Activated T-cell treated with anti-CD3 and anti-CD28 coated beads, Interleukin-2, amount 50 U/mL, for 72 hours (primary cell): ENCODE measurements at places on chromosomes 2 and 18.

GRCh38 chr2:75309596-75310463 lies 110.5 kb upstream of the TACR1 start:
- no peak for DNase-seq

GRCh38 chr2:233996000-233996399 lies 54.5 kb upstream of the SPP2 start:
- no peak for DNase-seq

DNA sequence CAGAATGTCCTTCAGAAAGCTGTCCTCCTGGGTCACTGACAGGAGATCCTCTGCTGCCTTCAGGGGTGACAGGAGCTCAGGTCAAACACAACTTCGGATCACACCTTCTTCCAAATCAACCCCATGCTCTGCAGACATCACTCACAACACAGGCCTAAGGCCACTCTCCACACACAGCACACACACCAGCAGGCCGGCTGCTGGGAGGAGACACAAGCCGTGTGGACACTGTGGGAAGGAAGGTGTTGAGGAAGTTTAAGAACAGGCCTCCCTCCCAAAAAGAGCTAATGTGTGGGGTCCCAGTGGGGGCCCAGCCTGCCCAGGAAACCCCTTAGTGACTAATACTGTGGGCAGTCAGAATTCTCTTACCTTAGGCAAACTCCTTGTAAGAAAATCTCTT lies 290.3 kb upstream of the ID2 start:
- DNase-seq = no peak

GRCh38 chr2:157176602-157177001 lies 80.9 kb upstream of the GALNT5 start:
- no peak for DNase-seq

DNA sequence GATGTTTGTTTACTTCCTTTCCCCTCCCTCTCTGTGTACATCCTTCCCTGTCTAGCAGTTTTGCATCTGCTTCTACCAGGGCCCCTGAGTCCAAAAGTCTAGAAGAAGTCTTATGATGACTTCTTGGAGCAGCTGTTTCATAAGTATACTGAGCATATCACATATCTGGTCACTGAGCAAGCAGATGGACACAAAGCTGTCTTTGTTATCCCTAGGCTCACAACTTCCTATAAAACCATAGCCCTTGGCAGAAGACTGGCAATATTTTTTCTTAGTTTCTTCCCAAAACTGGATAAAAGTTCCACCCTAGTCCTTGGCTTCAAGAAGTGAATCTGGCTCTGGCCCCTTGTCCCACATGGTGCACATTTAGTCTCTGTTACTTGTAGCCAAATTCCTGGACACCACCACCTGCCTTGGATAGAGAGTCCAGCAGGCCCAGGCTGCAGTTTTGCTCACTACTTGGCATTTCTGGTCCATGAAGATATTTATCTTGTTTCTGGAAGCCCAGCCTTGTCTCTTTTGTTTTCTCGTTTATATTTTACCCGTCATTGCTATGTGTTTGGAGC lies 22.5 kb downstream of the THOC1 start:
- no peak for DNase-seq

- no peak for DNase-seq
These were observed 16.3 kb downstream of the RDH14 start for GRCh38 chr2:18544171-18544570.

DNA sequence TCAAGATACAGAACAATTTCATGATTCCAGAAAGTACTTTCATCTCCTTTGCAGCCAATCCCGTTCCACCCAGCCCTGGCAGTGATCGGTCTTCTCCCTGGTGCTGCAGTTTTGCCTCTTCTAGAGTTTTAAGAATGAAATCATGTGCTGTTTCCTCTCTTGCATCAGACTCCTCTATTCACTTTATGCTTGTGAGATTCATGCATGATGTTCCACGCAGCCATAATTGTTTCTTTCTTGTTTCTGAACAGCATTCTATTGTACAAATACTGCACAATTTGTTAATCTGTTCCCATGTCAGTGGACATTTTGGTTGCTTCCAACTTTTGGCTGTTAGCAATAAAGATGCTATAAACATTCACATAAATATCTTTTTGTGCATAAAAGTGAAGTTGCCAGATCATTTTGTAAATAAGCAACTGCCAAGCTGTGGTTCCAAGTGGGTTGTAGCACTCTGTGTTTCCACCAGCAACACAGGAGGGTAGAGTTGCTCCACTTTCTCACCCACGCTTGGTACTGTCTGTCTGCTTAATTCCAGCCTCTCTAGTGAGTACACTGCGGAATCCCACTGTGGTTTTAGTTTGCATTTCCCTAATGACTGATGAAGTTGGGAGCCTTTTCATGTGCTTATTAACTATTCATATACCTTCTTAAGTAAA lies 104.5 kb downstream of the TWIST2 start:
- no peak for DNase-seq

GRCh38 chr2:226213717-226214116 lies 585.9 kb downstream of the IRS1 start:
- no peak for DNase-seq

DNA sequence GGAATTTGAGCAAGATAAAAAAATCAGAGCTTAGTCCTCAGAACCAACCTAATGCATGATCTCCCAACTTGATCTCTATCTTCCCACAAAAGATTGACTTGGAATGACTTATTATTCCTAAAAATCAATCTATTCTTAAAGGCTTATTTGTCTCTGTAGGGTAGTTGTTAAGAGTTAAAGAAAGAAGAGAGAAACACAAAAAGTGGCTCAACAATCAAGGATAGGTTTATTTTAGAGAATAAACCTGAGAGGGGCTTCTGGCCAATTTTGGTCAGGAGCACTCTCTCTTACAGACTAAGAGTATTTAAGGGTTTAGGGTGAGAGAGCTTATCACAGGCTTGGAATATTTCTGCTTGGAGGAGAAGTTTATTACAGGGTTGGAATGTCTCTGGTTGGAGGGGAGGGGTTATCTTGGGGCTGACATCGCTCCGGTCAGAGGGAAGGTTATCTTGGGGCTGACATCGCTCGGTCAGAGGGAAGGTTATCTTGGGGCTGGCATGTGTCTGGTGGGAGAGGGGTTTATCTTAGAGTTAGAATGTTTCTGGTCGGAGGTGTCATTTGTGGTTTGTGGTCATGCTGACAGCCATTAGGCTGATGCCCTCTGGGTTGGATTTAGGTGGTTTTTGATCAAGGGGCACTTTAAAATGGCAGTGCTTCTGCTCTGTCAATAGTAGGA lies 2.4 kb upstream of the MFF start:
- DNase-seq = no peak

GRCh38 chr18:463827-464541 lies 36.5 kb downstream of the COLEC12 start:
- no peak for DNase-seq

DNA sequence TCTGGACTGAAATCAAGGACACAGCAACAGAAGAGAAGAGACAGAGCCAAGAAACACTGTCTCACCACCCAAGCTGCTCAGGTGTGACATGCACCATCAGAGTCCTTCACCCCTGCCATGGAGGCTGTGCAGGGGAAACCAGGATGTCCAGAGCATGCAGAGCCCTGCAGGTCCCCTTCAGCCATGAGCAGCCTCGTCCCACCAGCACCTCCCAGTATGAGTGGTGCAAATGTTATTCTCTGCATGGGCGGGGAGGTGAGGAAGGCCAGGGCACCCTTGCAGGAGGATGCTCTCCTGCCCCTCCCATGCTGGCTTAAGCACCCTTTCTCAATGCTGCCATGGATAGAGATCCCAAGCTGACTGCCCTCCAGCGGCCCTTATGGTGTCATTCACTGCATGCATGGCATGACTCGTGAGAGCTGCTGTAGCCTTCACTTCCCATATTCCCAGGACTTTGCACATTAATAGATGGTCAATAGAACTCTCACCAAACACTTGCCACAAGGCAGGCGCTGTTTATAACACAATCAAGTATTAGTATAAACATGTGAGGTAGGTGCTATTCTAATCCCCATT lies 171.0 kb downstream of the ANAPC1 start:
- no peak for DNase-seq

DNA sequence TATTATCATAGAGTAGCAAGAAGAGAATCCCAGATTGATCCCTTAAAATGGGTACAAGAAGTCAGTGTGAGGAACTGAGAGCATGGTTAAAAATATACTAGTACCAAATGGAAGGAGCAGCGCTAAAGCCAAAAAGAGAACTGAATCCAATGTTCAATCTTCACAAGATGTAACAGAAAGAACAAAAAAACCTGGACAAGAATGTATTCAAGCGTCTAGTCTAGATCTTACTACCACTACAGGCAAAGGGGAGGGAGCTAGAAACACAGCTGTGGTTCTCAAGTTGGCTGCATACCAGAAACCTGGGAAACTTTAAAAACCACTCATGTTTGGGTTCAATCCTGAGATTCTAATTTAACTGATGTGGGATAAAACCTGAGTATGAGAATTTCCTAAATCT lies 57.5 kb downstream of the PIAS2 start:
- no peak for DNase-seq

GRCh38 chr2:5229574-5229973 lies 462.6 kb upstream of the SOX11 start:
- DNase-seq = no peak

GRCh38 chr18:39624961-39625360 lies 2059.4 kb upstream of the CELF4 start:
- DNase-seq = no peak

- DNase-seq = no peak
These were observed 53.5 kb downstream of the ATP8B1 start for GRCh38 chr18:57749604-57749970.

GRCh38 chr18:32920796-32921787 lies 148.3 kb upstream of the KLHL14 start:
- DNase-seq = no peak

GRCh38 chr2:140489193-140489592 lies 1641.6 kb downstream of the LRP1B start:
- DNase-seq = no peak

GRCh38 chr2:202671317-202672035 lies 36.7 kb downstream of the FAM117B start:
- DNase-seq = no peak

DNA sequence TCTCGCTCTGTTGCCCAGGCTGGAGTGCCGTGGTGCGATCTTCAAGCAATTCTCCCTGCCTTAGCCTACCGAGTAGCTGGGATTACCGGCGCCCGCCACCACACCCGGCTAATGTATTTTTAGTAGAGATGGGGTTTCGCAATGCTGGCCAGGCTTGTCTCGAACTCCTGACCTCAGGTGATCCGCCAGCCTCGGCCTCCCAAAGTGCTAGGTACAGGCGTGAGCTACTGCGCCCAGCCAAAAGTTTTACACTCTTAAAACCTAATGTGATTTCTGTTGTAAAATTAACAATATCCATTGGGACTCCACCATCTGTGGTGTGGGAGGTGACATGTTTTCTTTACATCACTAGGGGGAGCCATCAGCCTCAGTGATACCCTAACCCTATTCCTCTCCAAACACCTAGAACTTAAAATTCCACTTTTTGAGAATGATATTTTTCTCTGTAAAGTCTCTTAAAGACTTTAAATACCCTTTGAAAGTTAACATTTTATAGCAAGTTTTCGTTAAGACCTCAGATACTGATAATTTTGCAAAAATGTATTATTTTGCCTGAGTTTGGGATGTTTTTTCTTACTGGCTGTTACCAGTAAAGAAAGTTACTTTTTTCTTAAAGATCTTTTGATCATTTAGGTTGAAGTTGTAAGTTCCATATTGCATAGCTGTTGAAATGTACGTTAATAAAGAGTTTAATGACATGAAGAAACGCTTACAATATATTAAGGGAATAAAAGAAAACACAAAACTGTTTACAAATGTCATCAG lies 11.6 kb upstream of the EIF2AK2 start:
- peak; percentile 37 for DNase-seq

GRCh38 chr2:175599966-175600831 lies 401.9 kb downstream of the LNPK start:
- DNase-seq = no peak

- DNase-seq = no peak
These were observed 625.2 kb downstream of the CPS1 start for GRCh38 chr2:211181626-211182025.

GRCh38 chr2:227450926-227451654 lies 20.9 kb upstream of the AGFG1 start:
- no peak for DNase-seq

GRCh38 chr18:984004-984403 lies 79.3 kb downstream of the ADCYAP1 start:
- DNase-seq = no peak

DNA sequence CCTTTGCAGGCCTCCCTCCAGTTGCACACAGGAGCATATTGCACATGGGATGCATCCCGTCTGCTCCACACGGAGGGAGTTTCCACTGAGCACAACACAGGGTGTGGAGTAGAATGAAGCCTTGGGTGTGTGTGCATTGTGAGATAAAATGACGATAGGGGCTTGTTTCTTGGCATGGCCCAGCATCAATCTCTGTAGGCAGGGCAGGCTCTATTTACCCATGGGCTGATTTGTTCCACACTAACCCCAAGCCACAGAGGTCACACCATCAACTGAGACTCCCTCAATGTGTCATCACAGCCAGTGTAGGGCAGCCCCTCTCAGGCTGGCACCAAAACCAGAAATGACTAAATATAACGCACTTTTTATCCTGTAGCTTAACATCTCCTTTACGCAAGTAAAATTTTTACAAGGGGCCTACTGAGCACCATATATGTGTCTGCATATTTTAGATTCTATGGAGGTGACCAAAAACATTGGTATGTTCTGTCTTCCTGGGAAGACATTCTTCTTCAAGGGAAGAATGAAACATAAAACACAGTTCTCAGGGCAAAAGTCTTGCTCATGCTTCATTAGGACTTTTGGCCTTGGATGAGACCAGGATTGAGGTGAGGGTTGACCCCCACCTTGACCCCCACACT lies 2.7 kb upstream of the GKN1 start:
- peak; percentile 12 for DNase-seq

DNA sequence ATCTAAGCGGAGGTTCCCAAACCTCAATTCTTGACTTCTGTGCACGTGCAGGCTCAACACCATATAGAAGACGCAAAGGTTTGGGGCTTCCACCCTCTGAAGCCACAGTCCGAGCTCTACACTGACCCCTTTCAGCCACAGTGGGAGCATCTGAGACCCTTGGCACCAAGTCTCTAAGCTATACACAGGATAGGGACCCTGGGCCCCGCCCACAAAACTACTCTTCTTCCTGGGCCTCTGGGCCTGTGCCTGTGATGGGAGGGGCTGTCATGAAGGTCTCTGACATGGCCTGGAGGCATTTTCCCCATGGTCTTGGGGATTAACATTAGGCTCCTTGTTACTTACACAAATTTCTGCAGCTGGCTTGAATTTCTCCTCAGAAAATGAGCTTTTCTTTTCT lies 1374.1 kb upstream of the NXPH2 start:
- DNase-seq = no peak

DNA sequence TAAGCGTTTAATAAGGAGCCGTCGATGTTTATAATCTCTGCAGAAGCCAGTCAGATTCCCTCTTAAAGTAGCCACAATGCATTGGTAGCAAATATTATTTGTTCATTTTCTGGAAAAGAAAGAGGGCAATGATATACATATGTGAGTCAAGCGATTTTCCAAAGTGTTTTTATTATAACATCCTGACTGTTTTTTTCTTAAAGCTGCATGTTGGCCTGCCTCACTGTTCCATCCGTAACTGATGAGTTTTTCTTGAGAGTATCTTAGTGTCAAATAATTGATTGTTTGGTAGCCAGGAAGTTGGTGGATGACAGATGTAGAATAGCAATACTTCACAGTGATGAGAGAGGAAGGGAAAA lies 3.7 kb downstream of the TSHZ1 start:
- no peak for DNase-seq

GRCh38 chr18:79366177-79367094 lies 29.3 kb upstream of the NFATC1 start:
- DNase-seq = no peak
